ENCODE measurements at places on chromosomes 3 and 15. TPM values are rescaled to one million over a fixed set of nuclear protein-coding genes. Genes with fewer than 3 reads are reported as not detected.
A peak's percentile ranks its signal among the peaks of the same experiment; 100 is the strongest.

The GPR149 gene
- total RNA-seq: not detected

The TGM4 gene
- not detected for total RNA-seq

DNA sequence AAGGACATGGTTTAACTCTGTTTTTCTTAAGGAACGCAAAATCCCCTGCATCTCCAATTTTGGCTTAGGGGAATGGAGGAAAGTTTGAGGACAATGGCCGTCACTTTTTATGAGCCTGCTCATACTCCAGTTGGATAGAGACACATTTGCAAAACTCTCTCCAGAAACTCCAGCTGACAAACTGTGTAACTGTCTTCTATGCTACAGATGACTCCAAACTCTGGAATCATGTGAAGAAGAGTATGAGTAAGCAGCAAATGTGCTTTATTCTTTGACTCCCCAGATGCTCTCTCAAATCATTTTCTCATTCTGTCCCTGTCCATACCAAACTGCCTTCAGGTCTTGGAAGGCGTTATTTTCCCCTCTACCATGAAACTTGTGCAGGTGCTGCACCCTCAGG lies 226.5 kb upstream of the GPR149 start:
- DNase-seq: no peak

DNA sequence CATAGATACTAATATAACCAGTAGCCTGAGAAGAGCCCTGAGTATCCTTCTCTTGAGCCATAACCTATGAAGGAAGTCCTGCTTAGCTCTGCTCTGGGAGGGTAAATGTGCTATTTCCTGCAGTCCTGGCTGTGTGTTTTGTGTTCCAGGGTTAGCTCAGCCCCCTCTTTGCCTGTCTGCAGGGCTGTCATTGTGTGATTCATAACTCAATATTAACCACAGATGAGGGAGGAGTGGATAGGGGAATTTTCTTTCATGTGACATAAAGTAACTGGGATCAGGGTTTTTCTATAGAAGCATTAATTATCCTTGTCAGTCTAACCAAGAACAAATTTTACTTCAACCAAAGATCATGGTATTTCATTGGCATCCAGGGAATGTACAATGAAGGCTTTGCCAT lies 183.3 kb upstream of the ZBTB20 start:
- no peak for DNase-seq

DNA sequence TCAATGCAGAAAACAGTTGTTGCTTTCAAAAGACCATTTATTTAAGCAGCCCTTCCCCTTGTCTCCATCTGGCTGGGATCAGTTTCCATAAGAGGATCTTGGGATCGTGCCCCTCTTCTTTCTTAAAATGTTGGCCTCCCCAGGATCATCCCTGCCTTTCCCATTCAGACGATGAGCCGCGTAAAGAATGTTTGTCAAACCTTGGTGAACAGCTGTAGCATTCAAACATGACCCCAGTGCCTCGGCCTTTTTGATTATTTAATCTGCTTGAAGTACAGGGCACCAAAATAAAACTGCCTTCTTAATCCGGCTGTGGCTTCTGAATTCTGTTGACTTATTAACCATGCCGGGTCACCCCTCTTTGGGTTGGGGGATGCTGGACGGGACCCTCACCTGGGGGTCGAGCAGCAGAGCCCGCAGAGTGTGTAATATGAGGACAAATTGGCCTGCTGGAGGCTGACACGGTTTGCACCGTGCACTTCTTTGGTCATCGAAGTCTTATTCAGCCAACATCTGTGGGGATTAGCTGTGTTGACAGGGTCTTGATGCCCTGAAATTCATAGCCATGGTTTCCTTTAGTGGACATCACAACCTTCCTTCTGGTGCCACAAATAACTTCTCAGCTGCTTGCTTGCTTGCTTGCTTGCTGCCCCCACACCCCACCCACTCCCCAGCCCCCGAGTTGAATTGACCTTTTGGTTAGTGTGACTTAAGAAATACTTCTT lies at the start of gene LRTM1:
Gene LRTM1 (minus strand): TSS at position 14 of the 725 bp plus-strand sequence. CDS start 148 bp downstream, outside the sequence.
- no peak for DNase-seq

- no peak for DNase-seq
Measured at GRCh38 chr3:152148579-152148978, 120.2 kb upstream of the MBNL1 start.

DNA sequence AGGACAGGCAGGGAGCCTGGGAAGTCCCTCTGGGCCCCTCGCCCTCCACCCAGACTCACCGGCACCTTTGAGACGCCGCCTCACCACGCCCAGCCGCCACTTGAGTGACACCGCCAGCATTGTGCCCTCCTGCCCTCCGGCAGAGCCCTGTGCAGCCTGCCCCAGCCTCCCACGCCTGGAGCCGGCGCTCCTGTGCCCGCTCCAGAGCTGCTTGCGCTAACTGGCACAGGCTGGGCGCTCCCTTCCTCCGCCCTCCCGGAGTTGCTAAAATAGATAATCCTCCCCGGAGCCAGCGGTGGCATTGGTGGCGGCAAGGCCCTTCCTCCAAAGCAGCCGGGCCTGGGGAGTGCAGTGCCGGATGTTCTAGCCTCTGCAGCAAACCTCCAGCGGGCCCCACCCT lies 15.7 kb upstream of the GRIP2 start:
- DNase-seq: no peak

DNA sequence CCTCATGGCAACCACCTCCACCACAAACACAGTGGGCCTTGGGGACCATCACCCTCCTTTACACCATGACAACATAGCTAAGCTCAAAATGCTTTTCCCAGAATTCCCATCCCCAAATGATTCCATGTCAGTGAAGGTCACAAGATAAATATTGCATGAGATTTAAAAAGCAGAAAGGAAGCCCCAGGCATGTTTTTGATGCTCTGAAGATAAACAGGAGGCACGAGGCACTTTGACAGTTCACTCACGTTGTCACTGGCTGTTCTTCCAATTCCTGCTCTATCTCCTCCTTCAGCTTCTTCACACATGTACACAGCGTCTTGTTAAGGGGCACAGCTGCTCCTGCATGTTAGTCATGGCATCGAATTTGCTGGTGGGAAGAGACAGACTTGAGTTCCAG lies 180.4 kb downstream of the STAC start:
- DNase-seq: no peak

DNA sequence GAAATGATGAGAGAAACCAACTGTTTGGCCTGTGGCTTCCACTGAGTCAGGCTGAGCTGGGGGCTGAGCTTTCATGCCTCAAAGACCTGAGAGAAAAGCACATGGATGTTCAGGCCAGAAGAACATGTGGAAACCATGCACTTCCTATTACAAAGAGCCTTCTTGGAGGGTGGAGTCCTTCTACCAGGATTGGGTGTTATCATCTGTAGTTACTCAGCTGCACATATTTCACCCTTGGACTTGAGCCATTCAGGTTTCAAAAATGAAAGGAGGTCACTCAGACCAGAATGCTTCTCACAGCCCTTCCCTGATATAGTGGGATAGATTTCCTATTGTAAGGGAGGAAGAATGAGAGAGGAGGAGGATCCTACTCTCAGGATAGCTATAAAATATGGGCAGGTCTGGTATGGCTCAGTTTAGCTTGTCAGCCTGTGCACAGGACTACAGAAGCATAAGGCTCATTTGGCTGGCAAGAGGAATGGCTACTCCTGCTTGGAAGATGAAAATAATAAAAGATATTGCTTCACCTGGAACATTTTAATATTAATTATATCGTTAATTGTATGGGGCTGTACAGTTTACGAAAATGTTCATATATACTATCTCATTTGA lies 173.6 kb upstream of the TMC3 start:
- DNase-seq: no peak

GRCh38 chr15:92917598-92918407 lies 17.7 kb downstream of the CHD2 start:
- DNase-seq: peak; percentile 96

DNA sequence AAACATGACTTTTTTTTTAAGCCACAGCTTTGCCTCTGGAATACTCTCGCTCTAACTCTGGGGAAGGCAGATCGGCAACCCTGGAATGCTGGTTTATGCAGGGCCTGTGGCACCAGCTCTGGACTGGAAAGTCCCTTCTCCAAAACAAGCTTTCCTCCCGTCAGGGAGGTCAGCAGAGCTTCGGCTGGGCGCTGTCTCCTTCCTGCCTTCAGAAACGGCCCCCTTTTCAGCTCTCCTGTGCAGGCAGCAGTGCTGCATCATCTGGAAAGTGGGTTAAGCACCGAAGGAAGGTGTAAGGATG lies 42.7 kb upstream of the SKOR1 start:
- DNase-seq: no peak
